ENCODE measurements at places on chromosomes 3 and 15.

- no peak for DNase-seq
These were observed 19.1 kb upstream of the TPM1 start for GRCh38 chr15:63023351-63023945.

DNA sequence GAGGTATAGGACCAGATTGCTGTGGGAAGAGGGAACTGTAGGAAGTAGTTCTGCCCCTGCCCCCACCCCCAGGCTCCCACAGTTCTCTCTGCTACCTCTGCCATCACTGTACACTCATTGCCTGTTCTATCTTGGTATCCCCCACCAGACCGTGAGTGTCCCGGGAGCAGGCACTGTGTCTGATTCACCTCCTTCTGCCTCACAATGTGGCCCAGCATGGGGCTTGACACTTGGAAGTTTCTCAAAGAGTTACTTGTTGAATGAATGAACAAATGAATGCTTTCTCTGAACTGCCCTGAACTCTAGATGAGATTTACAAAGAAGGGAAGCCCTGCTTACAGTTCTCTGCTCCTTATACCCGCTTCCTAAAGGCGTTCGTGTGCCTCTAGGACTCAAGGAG, 27.1 kb upstream of the PIK3CB start:
- DNase-seq, result no peak

GRCh38 chr15:75028991-75029377, 5.6 kb downstream of the PPCDC start:
- no peak for DNase-seq

DNA sequence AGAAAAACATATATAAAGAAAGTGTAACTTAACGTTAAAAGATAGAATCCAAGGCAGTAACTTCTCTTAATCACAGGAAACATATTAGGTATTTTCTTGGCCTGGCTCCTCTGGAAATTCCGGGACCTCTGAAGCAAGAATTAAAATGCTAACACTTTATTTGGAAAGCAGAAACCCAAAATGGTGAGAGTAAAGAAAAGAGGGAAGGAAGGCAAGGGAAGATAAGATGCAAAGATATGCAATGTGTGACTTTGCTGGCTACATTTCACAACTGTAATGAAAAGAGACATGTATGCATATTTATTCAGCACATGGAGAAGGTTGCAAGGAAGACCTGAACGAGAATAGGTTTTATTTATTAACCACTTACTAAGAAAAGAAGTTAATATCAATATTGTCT, 372.5 kb downstream of the TBL1XR1 start:
- no peak for DNase-seq

GRCh38 chr3:171788546-171789351, 21.5 kb downstream of the PLD1 start:
- DNase-seq, result no peak
